ENCODE measurements at places on chromosomes 11 and 22. TPM values are rescaled to one million over a fixed set of nuclear protein-coding genes. Genes with fewer than 3 reads are reported as not detected.

DNA sequence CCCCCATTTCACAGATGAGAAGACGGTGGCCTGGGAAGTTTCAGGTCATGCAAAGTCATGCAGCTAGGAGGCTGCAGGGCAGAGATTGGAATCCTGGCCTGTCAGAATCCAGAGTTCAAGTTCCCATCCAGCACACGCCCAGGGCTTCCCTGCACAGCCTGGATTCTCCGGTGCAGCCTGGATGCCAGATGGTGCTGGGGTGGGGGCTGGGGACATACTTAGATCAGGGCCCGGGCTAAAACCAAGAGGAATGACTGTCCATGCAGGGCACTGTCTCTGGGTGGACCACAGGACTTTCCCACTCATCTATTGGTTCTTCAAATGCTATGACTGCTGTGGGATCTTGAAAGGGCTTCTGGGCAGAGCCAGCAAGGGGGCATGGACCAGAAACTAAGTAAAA is 24.6 kb downstream of the LMO1 start:
- DNase-seq: no peak

DNA sequence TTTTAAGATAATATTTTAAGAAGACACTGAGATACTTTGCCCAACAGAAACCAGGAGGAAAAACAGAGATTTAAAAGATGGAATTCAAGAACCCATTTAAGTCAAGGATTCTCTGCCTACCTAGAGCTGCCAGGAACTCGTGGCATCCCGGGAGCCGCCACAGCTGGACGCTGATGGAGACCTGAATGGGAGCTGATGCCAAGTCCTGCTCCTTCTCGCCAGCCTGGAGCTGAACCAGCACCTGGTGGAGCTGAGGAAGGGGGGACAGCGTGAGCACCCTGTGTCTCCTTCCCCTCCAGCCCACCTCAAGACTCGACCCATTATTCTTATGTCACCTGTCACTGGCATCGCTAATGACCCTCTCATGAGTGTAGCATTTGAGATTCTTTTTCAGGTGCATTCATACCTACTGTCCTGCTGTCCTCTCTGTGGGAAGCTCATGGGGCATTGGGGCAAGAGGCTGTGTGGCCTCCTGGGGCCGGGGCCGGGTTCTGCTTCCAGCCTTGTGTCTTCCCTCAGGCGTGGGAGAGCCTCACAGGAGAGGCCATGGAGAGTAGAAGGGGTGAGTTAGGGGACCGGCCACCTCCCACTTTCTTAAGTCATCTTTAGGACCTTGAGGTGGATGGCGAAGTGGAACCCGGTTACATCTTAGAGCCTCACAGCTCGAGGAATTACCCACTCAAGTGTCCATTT is 70.8 kb upstream of the PITPNB start:
- DNase-seq: no peak

GRCh38 chr11:65311170-65311678 is 3.4 kb upstream of the CDC42EP2 start:
- no peak for DNase-seq

SF3B2 gene
- 88.6 TPM for total RNA-seq

All from occipital lobe (tissue), 3 donors.